ENCODE measurements at places on chromosomes 13 and 19.

- no peak for DNase-seq
These were observed 35.6 kb upstream of the TFDP1 start for GRCh38 chr13:113548778-113549621.

DNA sequence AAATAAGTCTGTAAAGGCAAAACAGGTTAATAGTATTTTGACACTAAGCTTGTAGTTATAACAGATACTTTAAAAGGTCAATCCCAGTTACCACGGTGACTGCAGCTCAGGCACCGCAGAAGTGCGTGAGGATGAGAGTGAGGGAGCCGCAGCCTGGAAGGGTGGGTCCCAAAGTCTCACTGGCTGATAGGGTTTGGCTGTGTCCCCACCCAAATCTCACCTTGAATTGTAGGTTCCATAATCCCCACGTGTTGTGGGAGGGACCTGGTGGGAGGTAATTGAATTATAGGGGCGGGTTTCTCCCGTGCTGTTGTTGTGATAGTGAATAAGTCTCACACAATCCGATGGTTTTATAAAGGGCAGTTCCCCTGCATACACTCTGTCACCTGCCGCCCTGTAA lies 40.0 kb upstream of the GAS6 start:
- no peak for DNase-seq

DNA sequence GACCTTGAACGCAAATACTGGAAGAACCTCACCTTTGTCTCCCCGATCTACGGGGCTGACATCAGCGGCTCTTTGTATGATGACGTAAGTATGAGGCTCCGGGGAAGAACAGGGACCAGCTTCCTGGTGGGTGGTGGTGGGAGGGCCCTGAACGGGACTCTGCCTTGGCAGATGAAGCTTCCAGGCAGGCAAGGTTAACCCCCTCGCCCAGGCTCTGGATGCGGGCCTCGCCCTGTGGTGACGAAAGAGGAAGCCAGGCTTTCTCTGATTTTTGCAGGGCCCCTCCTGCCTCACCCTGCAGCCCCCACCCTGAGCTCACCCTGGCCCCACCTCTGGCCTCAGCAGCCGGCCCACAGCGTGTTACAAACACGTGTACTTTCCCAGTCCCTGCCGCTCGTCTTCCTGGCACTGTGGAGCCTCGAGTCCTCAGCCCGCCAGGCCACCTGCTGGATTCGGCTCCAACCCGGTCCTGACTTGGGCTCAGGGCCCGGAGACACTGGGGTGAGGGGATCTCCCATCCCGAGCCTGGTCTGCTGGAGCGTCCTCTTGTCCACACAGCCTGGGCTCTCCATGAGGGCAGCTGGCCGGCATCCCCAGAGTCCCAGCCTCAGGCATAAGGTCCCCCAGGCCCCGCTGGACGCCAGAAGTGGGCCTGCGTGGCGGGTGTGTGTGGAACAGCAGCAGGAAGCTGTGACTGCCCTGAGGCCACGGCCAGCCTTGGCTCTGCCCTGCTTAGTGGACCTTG lies 72.4 kb downstream of the KDM4B start:
- no peak for DNase-seq

DNA sequence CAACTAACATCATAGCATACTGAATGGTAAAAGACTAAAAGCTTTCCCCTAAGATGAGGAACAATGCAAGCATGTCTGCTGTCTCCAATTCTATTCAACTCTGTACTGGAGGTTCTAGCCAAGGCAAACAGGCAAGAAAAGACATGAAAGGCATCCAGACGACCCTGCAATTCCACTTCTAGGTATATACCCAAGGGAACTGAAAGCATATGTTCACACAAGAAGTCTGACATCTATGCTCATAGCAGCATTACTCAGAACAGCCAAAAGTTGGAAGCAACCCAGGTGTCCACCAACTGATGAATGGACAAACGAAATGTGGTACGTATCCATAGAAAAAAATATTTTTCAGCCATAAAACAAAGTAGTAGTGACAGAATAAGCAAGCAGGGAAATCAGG lies 39.1 kb downstream of the PEPD start:
- DNase-seq = no peak

GRCh38 chr19:2084993-2085720 lies 11.0 kb downstream of the MOB3A start:
- DNase-seq = no peak

- no peak for DNase-seq
These were observed 126.4 kb upstream of the SLC10A2 start for GRCh38 chr13:103192511-103193135.

DNA sequence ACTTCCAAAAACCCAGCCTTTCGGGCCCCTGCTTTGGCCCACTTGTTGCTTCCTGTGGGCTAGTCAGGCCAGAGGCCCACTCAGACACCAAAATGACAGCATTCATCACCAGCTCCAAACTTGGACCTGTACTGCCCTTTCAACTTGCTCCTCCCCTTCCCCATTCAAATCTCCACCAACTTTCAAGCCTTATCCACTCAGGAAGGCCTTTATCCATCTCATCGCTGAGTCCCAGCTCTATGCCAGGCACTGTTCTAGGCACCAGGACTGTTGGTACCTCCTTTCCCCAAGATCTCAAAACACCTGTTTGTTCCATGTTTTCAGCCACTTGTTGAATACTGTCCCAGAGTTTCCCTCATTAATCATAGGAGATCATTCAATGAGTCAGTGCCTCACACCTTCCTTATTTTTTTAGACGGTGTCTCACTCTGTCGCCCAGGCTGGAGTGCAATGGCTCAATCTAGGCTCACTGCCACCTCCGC lies 1011.4 kb downstream of the UQCRFS1 start:
- no peak for DNase-seq

GRCh38 chr19:45440873-45441654 lies 17.3 kb upstream of the ERCC1 start:
- no peak for DNase-seq

DNA sequence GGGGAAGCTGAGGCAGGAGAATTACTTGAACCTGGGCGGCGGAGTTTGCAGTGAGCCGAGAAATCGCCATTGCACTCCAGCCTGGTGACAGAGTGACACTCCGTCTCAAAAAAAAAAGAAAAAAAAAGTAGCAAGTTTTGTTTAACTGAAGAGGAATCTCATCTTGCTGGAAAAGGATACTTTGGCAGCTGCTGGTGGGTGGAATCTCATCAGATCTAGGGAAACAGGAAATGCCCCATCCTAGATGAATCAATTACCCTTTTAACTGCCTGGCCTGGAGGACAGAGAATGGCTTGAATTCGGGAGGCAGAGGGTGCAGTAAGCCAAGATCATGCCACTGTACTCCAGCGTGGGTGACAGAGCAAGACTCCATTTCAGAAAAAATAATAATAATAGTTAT lies 8.4 kb downstream of the ZNF320 start:
- DNase-seq = no peak

All from fibroblast of the conjunctiva (primary cell).